Bronchus fibroblast of lung (primary cell): ENCODE measurements at places on chromosomes 3 and 15. TPM values are rescaled to one million over a fixed set of nuclear protein-coding genes. Genes with fewer than 3 reads are reported as not detected.

GPR160 gene
- 0.15 and 0.17 TPM in 2 replicates for total RNA-seq

GASK1A gene
- total RNA-seq: 0.50 and 1.2 TPM in 2 replicates

IGSF10 gene
- total RNA-seq: 0.15 and 0.17 TPM in 2 replicates

IL12A gene
- total RNA-seq: 2.4 and 4.5 TPM in 2 replicates

DAPK2 gene
- total RNA-seq: 0.34 and 3.0 TPM in 2 replicates

GOLGA8M gene
- not detected in 2 replicates for total RNA-seq

CLRN1 gene
- total RNA-seq: not detected in 2 replicates

GOLGA8S gene
- not detected in 2 replicates for total RNA-seq

TNFSF10 gene
- 0.45 and 1.7 TPM in 2 replicates for total RNA-seq
